ENCODE measurements at places on chromosomes 1 and 21. TPM values are rescaled to one million over a fixed set of nuclear protein-coding genes. Genes with fewer than 3 reads are reported as not detected.
A peak's percentile ranks its signal among the peaks of the same experiment; 100 is the strongest.

Gene C1QB
- not detected for total RNA-seq

Gene SH3D21
- total RNA-seq: 1.1 TPM

Gene SPATA17
- total RNA-seq: 1.7 TPM

Gene CD2
- total RNA-seq: not detected

Gene FAM167B
- not detected for total RNA-seq

Gene KANK4
- total RNA-seq: 0.03 TPM

- no peak for DNase-seq
Observed at GRCh38 chr1:155004352-155005075, 1.9 kb downstream of the ZBTB7B start.

- DNase-seq: no peak
Observed at GRCh38 chr1:153095764-153096163, 1.4 kb upstream of the SPRR2E start.

DNA sequence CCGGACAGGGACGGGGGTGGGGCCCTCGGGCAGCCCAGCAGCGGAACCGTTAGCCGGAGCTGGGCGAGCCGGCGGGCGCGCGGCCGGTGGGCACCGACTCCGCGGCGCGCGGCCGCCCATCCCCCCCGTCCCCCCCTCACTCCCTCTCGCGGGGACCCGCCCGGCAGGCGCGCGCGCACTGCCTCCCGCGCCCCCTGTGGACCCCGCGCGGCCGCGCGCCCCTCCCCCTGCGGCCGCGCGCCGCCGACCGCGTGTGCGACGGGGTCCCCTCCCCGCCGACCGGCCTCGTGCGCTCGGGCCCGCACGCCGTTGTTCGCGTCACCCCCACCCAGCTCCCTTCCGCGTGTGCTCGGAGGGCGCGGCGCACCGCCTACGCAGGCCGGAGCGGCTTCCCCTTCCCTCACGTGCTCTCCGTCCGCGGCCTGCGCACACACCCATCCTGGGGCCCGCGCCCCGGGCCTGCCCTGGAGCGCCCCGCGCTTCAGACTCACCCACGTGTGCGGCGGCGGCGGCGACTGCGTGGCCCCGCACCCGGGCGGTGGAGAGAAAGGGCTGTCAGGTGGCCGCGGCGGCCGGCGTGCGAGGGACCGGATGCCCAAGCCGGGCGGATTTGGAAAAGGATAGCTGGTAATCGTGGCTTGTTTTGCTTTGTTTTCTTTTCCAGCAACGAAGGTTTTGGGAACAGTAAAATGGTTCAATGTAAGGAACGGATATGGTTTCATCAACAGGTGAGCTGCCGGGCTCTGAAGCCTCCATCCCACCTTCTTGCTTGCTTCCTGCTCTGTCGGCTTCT is 717 bp downstream of the YBX1 start:
- DNase-seq: peak; percentile 72

DNA sequence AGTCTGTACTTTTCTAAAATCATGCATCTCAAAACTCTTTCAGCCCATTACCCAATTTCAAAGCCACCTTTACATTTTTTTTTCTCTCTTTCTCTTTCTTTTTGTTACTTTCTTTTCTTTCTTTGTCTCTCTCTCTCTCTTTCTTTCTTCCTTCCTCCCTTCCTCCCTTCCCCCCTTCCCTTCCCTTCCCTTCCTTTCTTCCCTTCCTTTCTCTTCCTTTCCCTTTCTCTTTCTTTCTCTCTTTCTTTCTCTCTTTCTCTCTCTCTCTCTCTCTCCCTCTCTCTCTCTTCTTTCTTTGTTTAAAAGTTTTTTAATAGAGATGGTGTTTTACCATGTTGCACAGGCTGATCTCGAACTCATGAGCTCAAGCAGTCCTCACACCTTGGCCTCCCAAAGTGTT is 11.5 kb downstream of the ZMYM4 start:
- no peak for DNase-seq

DNA sequence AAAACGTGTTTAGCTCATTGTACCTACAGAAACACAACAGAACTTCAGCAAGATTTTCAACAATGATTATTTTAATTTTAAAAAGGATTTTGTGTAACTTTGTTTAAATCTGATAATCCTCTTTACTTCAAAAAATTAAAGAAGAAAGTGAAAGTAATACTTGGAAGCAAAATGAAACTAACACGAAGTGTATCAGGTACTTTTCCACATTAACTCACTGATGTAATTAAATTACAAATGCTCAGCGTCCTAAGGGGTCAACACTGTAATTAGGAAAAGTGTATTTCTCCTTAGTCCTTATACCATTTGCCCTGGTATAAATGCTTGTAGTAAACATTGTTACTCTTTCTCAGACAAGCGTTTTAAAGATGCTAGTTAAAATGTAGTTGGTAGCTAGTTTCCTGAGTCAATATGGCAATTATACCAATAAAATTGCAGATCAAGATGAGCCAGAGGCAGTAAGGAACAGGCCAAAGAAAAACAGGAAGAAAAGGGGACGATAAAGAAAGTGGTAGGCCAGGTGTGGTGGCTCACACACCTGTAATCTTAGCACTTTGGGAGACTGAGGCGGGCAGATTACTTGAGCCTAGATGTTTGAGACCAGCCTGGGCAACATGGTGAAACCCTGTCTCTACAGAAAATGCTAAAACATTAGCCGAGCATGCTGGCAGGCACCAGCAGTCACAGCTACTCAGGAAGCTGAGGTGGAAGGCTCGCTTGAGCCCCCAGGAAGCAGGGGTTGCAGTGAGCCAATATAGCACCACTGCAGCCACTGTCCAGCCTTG is 553.0 kb downstream of the SMYD3 start:
- DNase-seq: peak; percentile 21

DNA sequence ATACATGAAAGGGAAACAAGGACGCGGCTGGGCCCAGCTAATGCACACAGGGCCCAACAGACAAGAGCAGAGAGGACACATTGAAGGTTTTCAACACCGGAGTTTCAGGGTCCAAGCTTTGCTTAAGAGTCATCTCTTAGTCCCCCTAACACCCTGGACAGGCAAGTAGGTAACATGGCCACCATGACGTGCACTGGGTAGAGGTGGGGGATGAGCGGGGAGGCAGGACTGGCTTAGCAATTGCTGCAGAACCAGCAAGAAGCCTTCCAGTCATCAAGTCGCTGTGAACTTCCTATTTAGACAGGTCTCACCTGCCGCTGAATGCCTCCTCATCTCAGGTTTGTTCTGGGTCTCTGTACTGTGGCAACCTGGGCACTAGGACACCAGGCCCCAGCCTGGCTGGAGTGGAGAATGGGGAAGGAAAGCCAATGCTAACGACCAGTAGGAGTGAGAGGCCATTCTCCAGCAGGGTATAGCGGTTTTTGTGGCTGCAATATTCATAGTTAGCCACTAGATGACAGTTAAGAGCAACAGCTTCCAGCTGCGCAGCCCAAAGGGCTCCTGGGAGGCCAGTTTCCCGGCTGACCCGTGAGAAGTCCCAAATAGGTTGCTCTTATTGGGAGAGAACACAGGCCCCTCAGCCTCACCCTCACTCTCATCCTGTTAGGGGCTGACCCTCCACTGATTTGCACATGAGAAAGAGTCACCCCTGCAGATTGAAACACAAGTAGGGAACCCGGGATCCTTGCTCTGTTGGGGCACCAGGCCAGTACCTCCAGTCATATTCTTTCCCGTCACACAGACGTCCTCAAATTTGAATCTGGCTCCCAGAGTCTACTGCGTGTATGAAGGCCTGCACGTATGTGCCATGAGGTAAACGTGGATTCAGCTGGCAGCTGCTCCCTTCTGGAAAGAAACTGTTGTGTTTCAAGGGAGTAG is 6.0 kb upstream of the PIGC start:
- DNase-seq: peak; percentile 68

- DNase-seq: no peak
Observed at GRCh38 chr1:153253693-153254092, 5.8 kb upstream of the LORICRIN start.

- DNase-seq: no peak
Observed at GRCh38 chr1:165476776-165477175, 31.9 kb upstream of the RXRG start.
